ENCODE measurements at places on chromosomes 6 and 20.

- no peak for DNase-seq
These were observed 240.9 kb upstream of the BTBD3 start for GRCh38 chr20:11676630-11677287.

DNA sequence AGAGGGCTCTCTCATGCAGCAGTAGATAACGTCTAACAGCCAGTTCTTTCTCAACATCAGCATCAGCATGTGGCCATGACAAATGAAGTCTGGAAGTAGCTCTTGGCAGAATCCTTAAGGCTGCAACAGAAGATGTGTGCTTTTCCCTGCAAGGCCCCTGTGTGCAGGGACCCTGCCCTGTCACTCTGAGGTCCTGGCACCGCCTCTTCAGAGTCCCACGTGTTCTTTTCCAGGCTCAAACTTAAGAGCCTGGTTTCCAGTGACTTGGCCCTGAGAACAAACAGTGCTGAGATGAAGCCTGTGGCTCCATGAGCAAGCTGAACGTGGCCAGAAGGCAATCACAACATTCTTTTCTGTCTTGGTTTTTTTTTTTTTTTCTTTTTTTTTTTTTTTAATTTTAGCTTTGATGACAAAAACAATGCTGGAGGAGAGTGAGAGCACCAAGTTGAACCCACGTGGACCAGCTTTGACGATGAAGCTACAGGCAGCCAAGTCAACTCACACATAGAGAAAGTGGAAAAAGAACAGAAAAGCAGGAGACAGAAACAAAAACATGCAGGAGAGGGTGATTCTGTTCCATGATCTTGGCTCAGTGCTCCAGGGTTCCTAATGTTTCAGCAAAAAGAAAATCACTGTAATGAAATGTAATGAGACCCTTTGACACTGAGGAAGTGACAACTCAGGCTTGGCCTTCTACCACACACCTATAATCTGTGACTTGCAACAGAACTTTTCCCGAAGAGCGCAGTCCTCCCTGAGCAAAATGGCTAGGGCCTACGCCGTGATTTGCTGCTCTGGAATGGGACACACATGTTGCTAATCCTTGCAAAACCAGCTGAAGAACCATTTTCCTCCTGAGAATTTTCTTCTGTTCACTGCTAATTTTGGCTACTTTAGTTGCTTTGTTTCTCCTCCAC lies 86.1 kb downstream of the FOXC1 start:
- DNase-seq = no peak

GRCh38 chr20:22555791-22556564 lies 28.4 kb downstream of the FOXA2 start:
- no peak for DNase-seq

- DNase-seq = no peak
These were observed 164.7 kb upstream of the AGPAT4 start for GRCh38 chr6:161438430-161439030.

GRCh38 chr6:74256781-74257180 lies 560.8 kb downstream of the CD109 start:
- no peak for DNase-seq

- DNase-seq = no peak
These were observed 34.2 kb upstream of the SUPT3H start for GRCh38 chr6:45411959-45412358.

DNA sequence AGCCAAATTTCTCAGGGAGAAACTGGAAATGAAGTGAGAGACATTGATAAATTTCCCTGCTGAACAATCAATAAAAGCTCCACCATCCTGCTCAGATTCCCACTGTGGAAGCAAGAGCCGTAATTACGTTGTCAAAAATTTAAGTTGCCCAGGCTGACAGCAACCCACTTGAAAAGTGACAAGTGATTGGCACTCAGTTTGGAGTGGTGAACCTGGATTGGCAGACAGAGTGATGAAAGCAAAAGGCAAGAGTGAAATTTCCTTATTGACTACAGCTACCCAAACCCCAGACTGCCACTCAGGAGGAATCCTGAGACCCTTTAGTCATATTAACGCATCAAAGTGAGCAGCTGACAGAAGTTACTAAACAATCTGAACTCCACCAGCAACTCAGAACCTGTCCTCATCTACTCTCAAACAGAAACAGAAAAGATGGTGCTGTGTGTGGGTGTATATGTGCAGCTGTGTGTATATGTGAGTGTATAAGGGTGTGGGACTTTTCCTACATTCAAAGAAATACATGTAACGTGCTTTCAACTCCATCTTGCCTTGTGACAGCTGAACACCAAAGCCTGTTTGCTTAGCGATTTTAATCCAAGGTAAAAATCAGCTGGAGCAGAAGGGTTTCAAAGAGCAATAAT lies 157.4 kb downstream of the PKHD1 start:
- no peak for DNase-seq

- DNase-seq = no peak
These were observed 22.6 kb downstream of the SLC2A12 start for GRCh38 chr6:134029495-134030455.

DNA sequence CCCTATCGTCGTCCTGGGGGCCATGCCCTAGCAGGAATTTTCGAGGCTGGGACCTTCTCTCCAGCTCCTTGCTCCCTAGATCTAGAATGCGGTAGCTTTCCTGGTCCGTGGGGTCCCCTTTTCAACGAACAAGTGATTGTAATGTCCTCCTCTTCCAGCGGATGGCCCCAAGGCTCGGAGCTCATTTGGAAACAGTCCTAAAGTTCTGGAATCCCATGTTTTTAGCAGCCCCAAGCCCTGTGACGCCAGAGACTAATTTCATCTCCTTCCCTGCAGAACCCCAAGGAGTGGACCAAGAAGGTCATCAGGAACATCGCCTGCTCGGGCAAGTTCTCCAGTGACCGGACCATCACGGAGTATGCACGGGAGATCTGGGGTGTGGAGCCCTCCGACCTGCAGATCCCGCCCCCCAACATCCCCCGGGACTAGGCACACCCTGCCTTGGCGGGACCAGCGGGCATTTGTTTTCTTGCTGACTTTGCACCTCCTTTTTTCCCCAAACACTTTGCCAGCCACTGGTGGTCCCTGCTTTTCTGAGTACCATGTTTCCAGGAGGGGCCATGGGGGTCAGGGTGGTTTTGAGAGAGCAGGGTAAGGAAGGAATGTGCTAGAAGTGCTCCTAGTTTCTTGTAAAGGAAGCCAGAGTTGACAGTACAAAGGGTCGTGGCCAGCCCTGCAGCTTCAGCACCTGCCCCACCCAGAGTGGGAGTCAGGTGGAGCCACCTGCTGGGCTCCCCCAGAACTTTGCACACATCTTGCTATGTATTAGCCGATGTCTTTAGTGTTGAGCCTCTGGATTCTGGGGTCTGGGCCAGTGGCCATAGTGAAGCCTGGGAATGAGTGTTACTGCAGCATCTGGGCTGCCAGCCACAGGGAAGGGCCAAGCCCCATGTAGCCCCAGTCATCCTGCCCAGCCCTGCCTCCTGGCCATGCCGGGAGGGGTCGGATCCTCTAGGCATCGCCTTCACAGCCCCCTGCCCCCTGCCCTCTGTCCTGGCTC lies 48.5 kb downstream of the PYGB start:
- DNase-seq = peak; percentile 33

DNA sequence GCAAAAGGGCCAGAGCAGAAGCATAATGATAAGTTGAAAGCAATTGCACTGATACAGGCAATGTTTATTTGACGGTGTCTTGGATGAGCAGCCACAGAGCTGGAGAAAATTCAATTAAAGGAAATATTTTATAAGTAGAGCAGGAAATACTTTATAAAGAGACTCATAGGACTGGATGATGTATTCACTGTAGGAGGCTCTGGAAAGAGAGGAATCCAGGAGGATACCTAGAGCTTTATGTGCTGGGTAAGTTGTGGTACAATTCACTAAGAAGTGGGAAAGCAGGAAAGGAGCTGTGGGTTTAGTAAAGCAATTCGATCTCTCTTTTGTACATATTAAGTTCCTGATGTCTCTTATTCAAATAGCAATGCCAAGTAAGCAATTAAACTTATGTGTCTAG lies 86.3 kb downstream of the C6orf118 start:
- no peak for DNase-seq

DNA sequence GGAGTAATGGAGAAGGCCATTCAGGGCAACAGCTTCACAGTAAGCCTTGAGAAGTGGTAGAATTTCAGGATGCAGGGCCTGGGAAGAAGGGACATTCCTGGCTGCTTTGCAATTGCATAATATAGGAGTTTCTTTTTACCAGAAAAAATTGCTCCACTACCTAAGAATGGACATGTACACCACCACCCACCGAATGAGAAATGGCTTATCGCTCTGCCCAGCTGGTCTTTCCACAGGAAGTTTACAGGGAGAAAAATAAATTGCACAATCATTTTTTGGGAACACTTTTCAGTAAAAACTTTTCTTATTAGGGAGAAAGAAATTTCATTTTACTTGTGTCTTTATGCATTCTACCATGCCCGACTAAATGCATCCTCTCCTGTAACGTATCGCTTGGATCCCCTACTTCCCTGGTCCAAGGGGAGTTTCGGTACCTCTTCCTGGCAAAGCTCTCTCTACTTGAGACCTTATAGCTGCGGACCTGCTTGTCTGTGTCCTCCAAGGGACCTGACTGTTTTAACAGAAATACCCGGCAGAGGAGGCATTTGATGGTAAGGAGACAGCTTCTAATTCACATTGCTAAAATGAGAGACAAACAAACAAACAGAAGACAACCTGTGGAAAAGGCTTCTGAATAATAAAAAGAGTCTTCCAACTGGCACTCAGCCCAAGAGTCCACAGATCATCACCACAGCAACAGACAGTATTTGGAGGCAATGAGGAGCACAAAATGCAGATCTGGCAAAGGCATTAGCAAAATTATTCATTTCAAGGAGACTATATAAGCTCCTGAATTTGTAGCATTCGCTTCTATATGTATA lies 54.2 kb downstream of the MAP3K5 start:
- DNase-seq = no peak

- DNase-seq = peak; percentile 51
These were observed 7.3 kb upstream of the YTHDF1 start for GRCh38 chr20:63223121-63223825.

DNA sequence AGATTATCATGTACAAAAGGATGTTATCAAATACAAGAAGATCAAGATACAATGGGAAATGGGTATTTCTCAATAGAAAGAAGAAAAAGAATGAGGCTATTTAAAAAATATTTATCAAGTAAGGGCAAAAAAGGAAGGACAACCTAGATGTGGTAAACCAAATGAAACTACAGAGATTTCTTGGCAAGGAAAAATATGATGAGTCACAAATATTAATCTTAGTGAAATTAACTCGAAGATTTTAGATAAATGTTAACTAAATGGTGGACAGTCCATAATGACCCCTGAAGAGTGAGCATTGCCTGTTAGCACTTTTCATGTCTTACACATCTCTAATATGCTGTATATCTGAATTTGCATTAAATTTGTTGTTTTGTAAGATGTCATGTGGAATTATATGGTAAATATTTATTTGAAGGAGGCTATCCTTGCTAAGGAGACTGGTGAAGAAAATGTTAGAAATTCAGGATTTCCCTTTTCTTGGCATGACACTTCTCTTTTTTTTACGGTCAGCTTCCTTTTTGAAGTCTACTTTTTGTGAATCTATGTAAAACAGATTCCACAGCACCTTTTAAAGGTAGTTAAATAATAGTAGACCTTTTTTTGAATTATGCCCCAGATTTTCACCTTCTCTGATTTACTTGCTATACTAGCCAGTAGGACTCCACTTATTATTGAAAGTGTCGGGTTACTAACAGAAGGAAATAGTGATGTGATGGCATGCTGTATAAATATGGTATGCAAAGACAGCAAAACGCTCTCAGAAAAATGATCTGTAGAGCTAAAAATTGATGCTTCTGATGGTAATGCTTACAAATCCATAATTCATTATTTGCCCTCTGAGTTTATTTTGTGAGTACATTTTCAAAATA lies 120.5 kb downstream of the HIVEP1 start:
- no peak for DNase-seq

GRCh38 chr6:157994125-157994795 lies 12.6 kb downstream of the SYNJ2 start:
- DNase-seq = no peak

GRCh38 chr20:41306061-41306727 lies 11.3 kb downstream of the ZHX3 start:
- no peak for DNase-seq

DNA sequence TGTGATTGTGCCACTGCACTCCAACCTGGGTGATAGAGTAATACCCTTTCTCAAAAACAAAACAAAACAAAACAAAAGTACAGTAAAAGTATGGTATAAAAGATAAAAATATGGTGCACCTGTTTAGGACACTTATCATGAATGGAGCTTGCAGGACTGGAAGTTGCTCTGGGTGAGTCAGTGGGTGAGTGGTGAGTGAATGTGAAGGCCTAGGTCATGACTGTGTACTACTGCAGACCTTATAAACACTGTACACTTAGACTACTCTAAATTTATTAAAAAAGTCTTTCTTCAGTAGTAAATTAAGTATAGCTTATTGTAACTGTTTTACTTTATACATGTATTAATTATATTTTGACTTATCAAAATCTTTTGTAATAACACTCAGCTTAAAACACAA lies 46.0 kb downstream of the ZFP64 start:
- no peak for DNase-seq

GRCh38 chr6:134003542-134003951 lies 48.9 kb downstream of the SLC2A12 start:
- DNase-seq = no peak

- DNase-seq = no peak
These were observed 1.1 kb downstream of the CD164 start for GRCh38 chr6:109381061-109381746.

DNA sequence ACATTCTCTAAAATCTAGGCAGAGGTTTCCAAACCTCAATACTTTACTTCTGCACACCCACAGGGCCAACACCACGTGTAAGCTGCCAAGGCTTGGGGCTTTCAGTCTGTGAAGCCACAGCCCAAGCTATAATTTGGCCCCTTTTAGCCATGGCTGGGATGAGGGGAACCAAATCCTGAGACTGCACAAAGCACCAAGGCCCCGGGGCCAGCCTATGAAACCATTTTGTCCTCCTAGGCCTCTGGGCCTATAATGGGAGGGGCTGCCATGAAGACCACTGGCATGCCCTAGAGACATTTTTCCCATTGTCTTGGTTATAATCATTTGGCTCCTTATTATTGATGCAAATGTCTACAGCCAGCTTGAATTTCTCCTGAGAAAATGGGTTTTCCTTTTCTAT lies 513.0 kb upstream of the ADGRB3 start:
- DNase-seq = no peak

DNA sequence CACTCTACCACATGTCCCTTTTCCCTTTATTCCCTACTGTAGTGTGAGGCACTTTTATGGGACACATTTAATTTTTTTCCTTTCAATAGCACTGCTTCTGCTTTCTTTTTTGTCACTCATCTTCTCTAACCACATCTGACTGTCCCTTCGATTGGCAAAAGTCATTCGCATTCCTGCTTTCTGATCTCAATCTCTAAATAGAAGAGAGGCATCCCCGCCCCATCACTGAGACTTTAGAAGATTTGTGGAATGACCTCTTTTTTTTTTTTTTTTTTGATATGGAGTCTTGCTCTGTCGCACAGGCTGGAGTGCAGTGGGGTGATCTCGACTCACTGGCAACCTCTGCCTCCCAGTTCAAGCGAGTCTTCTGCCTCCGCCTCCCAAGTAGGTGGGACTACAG lies 9.1 kb downstream of the ZNF292 start:
- DNase-seq = no peak

DNA sequence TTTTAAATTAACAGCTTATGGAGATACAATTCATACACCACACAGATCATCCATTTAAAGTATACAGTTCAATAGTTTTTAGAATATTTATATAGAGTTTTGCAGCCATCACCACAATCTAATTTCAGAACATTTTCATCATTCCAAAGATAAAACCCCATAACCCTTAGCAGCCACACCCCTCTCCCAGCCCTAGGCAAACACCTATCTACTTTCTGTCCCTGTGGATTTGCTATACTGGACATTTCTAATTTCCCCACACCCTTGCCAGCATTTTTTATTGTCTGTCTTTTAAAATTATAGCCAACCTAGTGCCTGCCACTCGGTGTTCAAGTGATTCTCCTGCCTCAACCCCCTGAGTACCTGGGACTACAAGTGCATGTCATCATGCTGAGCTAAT lies 23.0 kb upstream of the AKAP7 start:
- no peak for DNase-seq

Measured in stimulated activated naive CD8-positive, alpha-beta T cell treated with anti-CD3 and anti-CD28 coated beads, Interleukin-15, amount 100 ng/mL, for 72 hours (primary cell).